ENCODE measurements at places on chromosomes 11 and 22.

- no peak for DNase-seq
Measured at GRCh38 chr11:8231979-8232378, 31.7 kb downstream of the LMO1 start.

GRCh38 chr11:3090096-3090901 is 33.1 kb upstream of the CARS1 start:
- DNase-seq: no peak

- no peak for DNase-seq
Measured at GRCh38 chr11:57214494-57214893, 22.6 kb downstream of the APLNR start.

DNA sequence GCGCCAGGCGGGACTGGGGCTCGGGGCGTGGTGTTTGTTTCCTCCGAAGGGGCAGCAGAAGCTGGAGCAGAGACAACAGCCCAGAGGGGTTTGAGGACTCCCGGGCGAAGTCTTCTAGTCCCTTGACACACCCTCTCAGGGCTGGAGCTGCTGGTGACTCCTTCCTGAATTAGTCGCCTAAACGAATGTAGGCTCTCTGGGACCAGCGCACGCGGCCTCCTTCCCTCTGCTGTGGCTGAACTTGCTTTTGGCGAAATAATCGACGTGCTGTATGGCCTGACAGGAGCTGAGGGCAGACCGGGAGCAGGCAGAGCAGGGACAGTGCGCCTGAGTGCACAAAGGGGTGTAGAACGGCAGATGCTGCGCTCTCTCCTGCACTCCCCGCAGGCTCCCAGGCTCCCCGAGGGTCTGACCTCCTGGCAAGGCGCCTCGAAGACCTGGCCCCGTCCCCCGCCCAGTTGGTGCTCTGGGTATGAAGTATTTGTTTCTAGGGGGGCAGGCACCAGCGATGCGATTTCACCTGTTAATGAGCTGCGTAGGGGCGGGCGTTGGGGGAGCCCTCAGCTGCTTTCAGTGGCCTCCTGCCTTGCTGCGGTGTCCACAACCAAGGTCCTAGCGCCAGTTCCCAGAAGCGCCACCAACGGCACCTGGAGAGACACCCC is 5.3 kb downstream of the SLC17A6 start:
- no peak for DNase-seq

DNA sequence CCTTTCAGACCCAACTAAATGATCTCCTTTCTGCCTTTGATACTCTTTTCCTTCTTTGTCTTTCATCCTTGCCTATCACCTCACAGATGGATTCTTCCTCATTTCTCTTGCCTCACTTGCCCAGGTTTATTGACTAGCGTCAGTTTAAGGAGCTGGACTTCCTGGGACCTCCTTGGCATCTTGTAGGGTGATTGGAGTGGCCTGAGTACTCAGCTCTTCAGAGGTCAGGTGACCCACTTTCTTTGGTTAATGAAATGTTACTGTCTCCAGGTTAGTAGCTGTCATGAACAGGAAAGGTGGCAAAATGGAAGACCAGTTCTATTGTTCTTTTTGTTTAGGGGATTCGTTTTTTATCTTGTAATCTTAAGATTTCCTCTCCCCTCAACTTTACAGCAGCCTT is 4.6 kb upstream of the BACE1-AS start:
- no peak for DNase-seq

DNA sequence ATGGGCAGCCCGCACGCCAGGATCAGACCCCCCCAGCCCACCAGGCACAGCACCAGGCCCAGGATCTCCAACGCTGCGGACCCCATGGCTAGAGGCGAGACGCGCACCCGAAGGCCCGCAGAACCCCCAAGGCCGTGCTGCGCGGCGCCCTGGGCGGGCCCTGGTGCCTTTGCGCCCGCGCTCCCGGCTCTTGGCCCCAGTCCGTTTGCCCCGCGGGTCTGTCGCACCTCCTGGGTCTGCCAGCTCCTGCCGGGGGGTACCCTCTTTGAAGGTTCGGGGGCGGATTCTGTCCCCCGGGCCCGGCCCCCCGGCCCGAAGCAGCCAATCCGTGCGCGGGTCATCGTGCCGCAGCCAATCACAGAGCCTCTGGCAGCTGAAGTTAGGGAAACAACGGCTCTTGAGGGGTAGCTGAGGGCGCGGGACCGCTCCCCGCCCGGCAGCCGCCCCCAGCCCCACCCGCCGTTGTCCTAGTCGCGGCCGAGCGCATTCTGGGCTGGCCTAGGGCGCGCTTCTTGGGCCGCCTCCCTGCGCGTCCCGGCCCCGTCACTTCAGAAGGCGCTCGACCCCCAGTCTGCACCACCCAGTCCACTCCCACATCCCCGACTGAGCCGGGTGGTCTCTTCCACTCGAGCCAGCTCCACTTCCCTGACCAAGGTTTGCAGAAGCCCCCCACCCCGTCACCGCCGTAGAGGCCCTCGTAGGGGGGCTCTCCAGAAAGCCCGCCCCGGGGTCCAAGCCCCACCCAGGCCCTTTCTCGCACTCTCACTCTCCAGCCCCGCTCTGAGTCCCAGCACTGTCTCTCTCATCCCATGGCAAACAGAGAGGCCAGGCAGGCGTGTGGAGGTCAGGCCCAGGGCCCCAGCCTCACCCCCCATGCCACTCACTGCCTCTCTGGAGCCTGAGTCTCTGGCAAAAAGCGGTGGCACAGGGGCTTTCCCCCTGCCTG is at the start of gene CLDN5:
TSS of gene CLDN5 (minus strand) at position 241 of the 946 bp plus-strand sequence. CDS start at position 86, 155 bp downstream.
- no peak for DNase-seq

DNA sequence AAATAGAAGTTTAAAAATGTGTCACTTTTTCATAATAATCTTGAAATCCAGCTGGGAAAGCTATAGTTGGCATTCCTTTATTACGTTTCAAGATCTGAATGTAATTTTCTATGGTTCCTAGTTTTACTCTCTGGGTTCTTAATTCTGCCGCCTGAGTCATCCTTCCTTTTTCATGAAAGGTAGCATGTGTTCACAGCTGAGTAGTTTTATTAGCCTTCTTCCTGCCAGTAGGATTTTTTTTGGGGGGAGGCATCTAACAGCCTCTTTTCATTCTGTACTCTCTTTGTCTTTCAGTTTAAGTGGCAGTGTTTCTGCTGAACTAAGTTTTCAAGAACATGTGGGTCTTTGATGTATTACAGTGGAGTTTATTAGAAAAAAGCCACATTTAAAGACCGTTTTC is 36.5 kb downstream of the OR2AG2 start:
- DNase-seq: no peak

DNA sequence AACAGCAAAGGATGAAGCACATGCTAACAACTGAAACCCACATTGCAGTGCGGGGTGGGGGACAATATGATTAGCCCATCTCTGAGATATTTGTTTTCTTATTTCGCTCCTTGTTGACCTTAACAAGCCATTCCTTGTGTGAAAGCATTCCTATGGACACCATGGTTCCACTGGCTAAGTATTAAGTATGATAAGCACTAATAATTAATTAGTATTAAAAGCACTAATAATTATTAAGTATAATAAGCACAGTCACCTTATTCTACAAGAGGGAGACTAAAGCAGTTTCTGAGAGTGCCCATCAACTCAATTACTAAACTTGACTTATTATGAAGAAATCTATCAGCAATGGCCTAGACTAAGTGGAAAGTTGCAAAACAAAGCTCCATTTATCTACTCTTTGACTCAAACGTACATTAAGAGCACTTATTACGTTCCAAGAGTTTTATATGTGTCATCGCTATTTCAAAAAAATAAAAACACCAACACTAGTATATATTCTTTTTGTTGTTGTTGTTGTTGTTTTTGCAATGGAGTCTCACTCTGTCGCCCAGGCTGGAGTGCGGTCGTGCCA is 65.3 kb downstream of the RBFOX2 start:
- no peak for DNase-seq

DNA sequence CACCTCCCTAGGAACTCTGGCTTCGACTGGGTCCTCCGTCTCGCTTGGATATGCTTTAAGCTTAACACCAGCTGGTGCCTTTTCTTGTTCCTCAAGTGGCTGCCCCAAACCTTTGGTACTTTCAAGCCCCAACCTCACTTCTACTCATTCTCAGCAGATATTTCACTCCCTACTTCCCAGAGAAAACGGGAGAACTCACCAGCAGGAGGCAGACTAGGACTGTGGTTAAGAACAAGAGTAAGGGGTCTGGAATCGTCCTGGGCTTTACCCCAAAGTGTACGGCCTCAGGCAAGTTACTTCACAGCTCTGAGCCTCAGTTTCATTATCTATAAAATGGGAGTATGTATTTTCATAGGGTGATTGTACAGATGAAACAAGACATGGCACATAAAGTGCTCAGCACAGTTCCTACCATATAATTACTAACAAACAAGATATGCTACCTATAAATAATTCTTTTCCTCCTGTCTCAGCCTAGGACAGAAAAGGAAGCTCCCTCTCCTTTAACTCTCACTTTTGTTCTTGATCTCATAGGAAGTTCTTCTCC is 37.8 kb downstream of the PAMR1 start:
- no peak for DNase-seq

- DNase-seq: no peak
Measured at GRCh38 chr11:61957021-61957770, 7.0 kb downstream of the BEST1 start.

- no peak for DNase-seq
Measured at GRCh38 chr11:129023968-129024676, 81.5 kb upstream of the TP53AIP1 start.

DNA sequence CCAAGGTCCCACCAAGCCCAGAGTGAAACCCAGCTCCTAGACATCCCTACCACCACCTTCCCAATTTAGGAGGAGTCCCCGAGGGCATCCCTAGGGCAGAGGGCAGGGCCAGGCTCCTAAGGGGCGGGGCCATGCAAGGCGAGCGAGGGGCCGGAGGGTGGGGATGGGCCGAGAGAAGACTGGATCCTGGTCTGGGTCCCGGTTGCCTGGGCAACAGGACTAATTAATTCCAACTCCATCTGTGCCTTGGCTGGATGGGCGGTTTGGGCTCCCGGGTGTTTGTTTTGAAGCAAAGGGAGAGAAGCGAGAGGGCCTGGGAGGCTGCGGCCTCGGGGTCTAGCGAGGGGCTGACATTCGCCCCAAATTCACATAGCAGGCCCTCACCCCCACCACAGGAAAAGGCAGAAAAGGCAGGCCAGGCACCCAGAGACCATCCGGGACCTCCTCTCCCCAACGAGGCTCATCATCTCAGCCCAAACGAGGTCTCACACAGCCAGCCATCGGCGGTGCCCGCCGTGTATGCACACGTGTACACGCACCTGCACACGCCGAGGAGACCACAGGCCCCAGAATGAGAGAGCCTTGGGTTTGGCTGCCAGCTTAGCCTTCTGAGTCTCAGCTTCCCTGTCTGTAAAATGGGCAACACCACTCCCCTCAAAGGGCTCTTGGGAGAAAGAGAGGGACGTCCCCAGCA is 23.9 kb downstream of the ELFN2 start:
- no peak for DNase-seq

GRCh38 chr11:134921938-134922337 is 509.9 kb upstream of the B3GAT1 start:
- DNase-seq: no peak

- DNase-seq: no peak
Measured at GRCh38 chr22:46561435-46561905, 24.1 kb upstream of the CELSR1 start.

- no peak for DNase-seq
Measured at GRCh38 chr11:108670451-108670850, 5.6 kb downstream of the DDX10 start.

- no peak for DNase-seq
Measured at GRCh38 chr11:24078018-24078417, 418.8 kb upstream of the LUZP2 start.

GRCh38 chr22:37014835-37015586 is 4.2 kb downstream of the TST start:
- DNase-seq: no peak

GRCh38 chr22:48856308-48856615 is 971.4 kb downstream of the BRD1 start:
- no peak for DNase-seq

DNA sequence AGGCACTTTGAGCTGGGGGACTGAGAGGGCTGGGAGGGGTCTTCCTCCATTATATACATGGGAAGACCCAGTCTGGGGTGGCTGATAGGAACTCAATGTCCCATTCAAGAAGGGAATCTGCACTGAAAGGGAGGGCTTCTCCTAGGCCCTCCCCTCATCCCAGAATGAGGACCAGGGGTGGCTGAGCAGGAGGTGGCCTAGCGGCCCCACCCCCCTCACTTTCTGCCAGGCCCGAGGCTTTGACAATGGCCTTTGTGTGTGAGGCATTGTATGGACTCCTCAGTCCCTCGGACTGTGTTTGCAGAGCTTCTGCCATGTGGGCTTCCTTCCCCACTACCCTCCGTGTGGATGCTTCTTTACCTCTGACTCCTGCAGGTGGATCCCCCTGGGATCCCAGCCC is 65.7 kb downstream of the NECTIN1 start:
- DNase-seq: no peak

DNA sequence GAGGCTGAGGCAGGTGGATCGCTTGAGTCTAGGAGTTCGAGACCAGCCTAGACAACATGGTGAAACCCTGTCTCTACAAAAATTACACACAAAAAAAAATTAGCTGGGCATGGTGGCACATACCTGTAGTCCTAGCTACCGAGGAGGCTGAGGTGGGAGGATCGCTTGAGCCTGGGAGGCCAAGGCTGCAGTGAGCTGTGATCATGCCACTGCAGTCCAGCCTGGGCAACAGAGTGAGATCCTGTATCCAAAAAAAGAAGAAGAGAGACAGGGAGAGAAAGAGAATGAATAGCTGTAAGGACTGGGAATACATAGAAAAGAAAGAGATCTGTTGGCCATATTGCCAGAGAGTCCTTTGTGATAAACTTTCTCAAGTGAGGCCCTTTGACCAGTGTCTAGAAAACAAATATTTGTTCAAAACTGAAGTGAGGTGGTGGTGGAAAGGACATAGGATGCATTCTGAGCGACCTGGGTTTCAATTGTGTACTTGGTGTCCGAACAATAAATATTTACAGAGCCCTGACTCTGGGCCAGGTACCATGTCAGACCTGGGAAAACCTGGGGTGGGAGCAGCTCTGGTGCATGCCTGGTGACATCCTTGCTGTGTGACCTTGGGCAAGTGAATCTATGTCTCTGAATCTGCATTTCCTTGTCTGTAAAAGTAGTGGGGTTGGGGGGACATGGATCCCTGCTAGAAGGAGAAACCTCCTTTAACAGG is 89.6 kb upstream of the CRYBB3 start:
- DNase-seq: no peak

GRCh38 chr11:121595717-121596161 is 143.0 kb upstream of the SORL1-AS1 start:
- DNase-seq: no peak

GRCh38 chr11:129728581-129728980 is 87.1 kb upstream of the TMEM45B start:
- DNase-seq: no peak

- no peak for DNase-seq
Measured at GRCh38 chr22:19987394-19988306, 29.0 kb downstream of the ARVCF start.

GRCh38 chr22:30865656-30866055 is 102.9 kb downstream of the MORC2 start:
- no peak for DNase-seq

- DNase-seq: no peak
Measured at GRCh38 chr22:22871536-22872278, 15.9 kb upstream of the IGLL5 start.

All from stimulated activated CD8-positive, alpha-beta memory T cell treated with anti-CD3 and anti-CD28 coated beads, Interleukin-15, amount 100 ng/mL, for 4 hours (primary cell).